ENCODE measurements at places on chromosomes 7 and 10. TPM values are rescaled to one million over a fixed set of nuclear protein-coding genes. Genes with fewer than 3 reads are reported as not detected.

DNA sequence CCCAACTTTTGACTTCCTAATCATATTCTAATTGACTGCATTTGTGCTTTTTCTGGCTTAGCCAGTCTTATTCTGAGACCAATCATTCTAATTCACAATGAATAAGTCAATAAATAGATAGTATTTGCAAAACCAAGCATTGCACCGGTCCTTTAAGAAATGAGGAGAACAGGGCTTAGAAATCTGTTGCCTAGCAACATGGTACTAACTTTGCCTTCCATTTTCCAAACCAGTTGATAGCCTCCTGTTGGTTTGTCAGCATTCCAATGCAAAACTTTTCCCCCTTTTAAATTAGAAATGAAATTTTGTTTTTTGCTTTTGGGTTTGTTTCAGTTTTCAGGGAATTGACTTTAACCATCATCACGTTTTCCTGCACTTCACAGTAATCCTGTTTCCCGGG lies 603.5 kb upstream of the NRP1 start:
- DNase-seq, result no peak
- H3K4me1 ChIP-seq, result no peaks in the 10 kb centered on the region
- no peaks in the 10 kb centered on the region for H3K27me3 ChIP-seq

- DNase-seq, result no peak
- H3K27me3 ChIP-seq, result no peaks in the 10 kb centered on the region
- H3K4me1 ChIP-seq, result no peaks in the 10 kb centered on the region
- no peak overlapping the region for H3K27ac ChIP-seq
Observed at GRCh38 chr7:40658729-40659128, 523.9 kb downstream of the SUGCT start.

The IL2RA gene
- 220 TPM for total RNA-seq

The ABCB4 gene
- not detected for total RNA-seq

The ZNF239 gene
- 0.81 TPM for total RNA-seq
